ENCODE measurements at places on chromosomes 5 and 9.
A peak's percentile ranks its signal among the peaks of the same experiment; 100 is the strongest.

DNA sequence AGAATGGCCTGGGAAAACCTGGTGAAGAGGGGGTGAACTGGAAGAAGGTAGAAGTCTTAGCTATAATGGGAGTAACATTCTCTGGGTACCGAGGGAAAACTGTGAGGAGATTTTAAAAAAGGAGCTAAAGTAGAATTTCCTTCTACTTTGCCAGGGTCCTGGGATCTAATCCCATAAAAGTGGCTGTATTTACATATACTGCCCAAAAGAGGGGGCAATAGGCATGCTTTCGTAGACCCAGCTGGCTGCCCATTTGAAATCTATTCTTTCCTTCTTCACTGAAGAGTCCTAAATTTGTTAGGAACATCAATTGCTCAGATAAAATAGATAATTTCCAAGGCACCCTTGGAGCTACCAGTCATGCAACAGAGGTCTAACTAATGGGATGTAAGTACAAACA, 159.2 kb downstream of the CDC42SE2 start:
- no peak for DNase-seq

DNA sequence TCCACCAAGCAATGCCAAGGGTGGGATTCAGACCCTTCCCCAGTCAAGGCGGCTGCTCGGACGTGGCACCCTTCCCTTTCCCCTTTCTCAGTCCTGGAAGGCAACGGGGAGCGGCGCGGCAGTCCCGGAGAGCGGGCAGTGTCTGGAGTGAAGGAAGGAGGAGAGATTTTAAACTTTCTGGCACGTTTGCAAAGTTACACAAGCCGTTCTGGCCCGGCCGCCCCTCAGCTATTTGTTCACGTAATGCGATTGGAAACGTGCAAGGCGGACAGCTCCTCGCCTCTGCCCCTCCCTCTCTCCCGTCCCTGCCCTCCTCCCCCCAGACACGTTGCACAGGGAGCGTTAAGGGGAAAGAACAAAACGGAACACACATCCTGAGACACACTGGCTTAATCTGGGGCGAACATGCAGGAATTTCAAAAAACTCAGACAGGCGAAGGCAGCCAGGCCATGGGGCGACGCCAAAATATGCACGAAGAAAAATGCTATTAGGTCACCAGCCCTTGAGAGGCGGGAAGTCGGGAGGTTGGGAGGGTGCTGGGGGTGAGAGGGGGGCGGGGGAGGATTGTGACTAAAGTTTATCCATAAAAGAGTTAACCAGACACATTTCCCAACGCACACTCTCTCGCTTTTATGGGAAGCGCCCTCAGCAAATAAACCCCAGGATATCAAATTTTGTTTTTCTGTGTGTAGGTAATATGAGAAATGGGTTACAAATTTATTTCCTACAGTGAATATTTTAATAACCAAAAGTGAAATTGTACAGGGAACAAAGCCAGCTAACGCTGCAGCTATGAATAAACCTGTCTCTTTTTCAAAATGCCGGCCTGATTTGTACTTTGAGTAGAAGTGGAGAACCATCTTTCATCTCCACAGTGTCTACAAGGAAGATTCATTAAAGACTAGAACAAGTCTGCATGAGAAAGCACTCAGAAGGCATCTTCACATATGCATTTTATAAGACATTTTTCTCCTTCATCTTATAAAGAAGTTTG, at the start of gene LOX:
Gene LOX (minus strand): TSS at position 144 of the 995 bp plus-strand sequence. CDS start 274 bp downstream, outside the sequence.
- DNase-seq = no peak

GRCh38 chr5:142590451-142591231, 95.2 kb downstream of the FGF1 start:
- no peak for DNase-seq

GRCh38 chr5:149688406-149688805, 41.7 kb upstream of the PPARGC1B start:
- no peak for DNase-seq

- peak; percentile 70 for DNase-seq
Observed at GRCh38 chr5:134079748-134080581, 34.5 kb upstream of the TCF7 start.

GRCh38 chr9:33651125-33651524, 127.1 kb downstream of the ANKRD18B start:
- no peak for DNase-seq

- DNase-seq = peak; percentile 70
Observed at GRCh38 chr9:130938652-130939404, at the start of gene FIBCD1. Gene FIBCD1, minus strand, starts transcription at chr9:130939247. Its CDS starts 640 bp downstream, at chr9:130938607.

DNA sequence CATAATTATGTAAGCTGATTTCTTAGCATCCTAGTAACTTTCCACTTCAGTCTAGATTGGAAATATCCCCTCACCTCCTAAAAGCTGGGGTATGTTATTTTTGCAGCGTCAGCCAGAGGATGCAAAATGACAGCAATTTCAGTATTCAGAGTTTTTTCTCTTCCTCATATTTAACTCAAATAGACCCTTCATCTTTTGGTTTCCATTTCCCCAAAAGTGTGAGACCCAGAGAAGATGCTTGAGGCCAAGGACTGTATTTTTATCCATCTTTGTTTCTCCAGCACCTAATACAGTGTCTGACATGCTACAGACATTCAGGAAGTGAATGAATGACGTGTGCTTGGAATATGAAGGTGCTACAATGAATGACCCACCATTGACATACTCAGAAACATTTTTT, 75.5 kb upstream of the RANBP3L start:
- DNase-seq = no peak

- no peak for DNase-seq
Observed at GRCh38 chr5:137760719-137761516, 6.8 kb upstream of the HNRNPA0 start.

GRCh38 chr9:86454701-86455615, 100.7 kb upstream of the TUT7 start:
- DNase-seq = no peak

DNA sequence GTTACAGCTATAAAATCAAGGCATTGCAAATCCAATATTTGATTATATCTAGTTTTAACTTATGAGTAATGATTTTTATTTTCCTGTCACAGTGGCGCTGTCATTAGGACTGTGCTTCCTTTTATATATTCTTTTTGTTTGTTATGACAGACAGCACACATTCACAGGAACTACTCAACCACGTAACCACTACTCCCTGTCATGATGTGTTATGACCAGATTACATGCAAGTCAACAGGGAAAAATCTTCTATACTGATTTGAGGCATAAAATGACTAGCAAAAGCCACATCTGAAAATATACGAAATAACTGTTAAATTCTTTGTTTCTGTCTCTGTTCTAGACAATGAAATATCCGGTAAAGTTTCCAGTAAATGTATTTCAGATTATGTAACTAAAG, 25.4 kb downstream of the SREK1 start:
- DNase-seq = no peak

GRCh38 chr9:116318468-116319374, 165.1 kb downstream of the PAPPA start:
- DNase-seq = no peak

DNA sequence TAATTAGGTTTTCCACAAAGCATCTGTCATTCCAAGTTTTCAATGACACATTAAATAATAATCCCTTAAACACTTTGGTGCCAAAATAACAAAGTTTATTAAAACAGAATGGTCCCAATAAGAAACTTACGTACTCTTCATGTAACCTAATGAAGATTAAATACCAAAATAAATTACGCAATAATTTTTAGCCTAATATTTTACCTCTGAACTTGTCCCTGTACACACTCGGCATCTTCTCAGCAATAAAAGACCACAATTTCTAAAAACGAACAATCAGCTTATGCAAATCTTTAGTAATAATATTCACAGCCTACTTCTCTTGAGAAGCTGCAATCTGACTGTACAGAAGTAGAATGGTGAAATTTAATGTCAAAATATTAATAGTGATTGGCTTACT, 163.6 kb downstream of the ZDHHC21 start:
- DNase-seq = no peak

DNA sequence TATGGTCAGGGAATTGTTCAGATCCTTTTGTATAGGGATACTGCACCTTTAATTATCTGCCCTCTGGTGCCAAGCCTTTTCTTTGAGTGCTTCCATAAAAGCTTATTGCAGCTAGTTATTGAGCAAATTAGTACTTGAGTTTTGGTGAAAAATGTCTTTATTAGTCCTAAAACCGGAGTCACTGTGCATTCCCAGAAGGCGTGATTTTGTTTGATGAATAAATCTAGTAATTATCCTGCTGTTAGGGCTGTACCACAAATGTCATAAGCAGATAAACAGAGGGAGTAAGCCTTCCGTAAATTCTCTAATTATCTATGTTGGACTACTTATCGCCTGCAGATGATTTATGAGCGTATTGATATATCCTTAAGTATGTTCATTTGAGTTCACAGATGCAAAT, 620.7 kb upstream of the ARRDC3 start:
- no peak for DNase-seq

DNA sequence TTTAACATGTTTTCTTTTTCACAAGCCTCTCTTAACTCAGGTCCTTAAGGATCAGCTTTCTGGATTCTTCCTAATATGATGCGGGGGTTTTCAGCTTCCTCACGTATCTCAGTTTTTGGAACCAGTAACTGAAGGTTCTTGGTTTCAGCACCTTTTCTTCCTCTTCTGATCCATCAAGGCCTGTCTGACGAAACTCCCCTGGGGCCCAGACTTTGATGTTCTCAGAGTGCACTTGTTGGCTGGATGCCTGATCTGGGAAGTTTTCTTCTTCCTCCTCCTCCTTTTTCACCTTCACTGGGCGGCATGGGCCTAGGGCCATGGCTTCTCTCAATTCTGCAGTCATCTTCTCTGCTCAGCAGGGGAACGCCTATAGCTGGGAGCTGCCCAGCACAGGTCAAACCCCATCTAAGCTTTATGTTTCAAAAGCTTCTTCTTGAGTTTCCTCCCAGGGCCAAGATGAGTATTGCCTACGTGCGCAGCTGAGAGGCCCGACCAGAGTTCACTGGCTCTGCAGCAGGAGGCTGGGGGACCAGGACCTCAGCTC, 44.8 kb downstream of the GHR start:
- DNase-seq = no peak

GRCh38 chr5:142827934-142828576, 57.9 kb downstream of the ARHGAP26 start:
- no peak for DNase-seq

GRCh38 chr9:116605904-116606341, 81.2 kb upstream of the TRIM32 start:
- DNase-seq = no peak

- no peak for DNase-seq
Observed at GRCh38 chr5:100852988-100853449, 50.1 kb downstream of the ST8SIA4 start.

DNA sequence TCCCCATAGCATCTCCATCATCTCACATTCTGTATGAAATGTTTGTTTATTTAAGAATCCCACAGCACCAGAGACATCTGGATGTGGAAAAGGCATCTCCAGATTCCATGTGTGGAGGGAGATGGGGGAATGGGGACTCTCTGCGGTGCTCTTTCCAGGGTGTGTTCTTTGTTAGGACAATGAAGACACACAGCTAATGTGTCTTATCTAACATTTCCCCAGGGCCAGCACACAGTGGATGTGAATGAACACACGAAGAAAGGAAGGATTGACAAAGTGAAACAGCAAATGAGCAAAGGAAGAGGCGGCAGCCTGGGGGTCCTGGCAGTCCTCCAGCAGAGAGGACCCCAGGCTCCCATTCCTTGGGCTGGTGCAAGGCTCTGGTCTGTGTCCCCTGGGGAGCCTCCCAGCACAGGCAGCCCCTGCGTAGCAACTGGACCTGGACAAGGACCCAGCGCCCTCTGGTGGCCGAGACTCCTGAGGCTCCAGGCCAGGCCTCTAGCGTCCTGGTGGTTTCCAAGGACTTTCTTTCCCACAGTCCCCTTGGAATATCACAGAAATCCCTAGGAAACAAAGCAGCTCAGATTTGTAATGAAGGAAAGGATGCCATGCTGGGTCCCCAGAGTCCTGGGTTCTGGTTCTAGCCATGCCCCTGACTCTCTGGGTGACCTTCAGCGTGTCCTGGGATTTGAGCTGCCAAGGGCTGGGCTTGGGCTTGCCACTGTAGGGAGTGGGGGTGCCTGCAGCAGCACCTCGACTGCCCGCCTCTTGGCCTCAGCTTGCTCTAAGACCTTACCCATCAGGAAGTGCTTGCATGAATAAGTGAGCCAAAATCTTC, 3.5 kb upstream of the PDLIM7 start:
- DNase-seq = peak; percentile 89

DNA sequence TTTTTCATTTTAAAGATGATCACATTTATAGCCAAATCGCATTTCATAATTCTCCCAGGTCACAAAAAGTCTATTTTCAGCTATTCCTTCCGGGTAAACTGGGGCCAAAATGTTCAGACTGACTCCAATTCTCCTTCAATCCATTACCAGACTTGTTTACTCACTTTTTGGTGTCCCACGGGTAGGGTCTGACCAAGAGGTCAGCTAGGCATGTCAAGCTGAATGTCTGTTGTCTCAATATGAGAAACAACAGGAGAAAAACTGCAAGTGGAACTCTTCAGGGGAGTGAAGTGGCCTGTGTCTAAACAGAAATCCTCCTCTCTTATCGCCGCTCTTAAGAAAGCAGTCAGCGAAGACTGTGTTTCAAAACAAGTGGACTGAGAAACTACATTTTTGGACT, 171.3 kb downstream of the APBA1 start:
- DNase-seq = no peak

DNA sequence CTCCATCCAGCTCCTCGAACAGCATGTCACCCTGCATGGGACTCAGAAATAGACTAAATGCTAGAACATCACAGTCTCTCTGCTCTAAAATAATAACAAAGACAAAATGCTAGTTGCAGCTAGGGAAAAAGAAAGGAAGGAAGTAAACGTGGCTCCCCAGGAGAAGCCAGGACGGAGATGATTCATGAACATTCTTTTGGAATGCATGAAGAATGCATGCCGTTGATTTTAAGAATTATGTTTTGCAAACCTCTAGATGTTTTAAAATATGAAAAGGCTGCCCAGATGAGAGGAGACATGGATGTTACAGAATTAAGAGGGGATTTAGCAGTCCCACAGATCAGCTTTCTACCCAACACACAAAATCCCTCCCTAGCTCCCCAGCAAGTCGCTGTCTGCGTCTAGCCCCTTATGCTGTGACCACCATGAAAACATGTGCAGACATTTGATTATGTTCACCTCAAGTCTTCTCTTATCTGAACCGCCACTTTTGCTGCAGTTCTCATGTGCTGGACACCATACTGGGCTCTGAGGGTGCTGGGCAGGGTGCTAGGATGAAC, 139.4 kb upstream of the LMX1B start:
- no peak for DNase-seq

GRCh38 chr9:83691492-83691891, 16.3 kb downstream of the UBQLN1 start:
- no peak for DNase-seq

DNA sequence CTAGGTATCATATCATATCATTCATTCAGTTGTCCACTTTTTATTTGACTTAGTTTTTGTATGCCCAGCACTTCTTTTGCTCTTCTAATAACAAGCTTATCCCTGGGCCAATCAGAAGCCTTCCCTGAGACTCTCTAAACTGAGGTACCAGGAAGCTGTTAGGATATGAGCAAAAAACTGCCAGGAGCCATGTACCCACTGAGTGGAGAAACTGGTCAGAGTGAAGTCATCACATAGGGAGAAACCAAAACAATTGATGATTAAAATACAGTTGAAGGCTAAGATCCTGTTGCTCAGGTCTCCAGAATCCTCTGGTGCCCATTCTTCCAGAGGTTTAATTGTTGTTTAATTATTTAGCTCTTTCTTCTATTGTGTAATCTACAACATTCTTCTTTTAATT, 120.2 kb downstream of the KIAA0825 start:
- no peak for DNase-seq
